Neural crest cell (in vitro differentiated cells): ENCODE measurements at places on chromosomes 4 and X. TPM values are rescaled to one million over a fixed set of nuclear protein-coding genes. Genes with fewer than 3 reads are reported as not detected.

- no peak for DNase-seq
- no peak overlapping the region for H3K27ac ChIP-seq
- no peaks in the 10 kb centered on the region for H3K27me3 ChIP-seq
These were observed 212.7 kb downstream of the GRID2 start for GRCh38 chr4:92516450-92516849.

GRCh38 chr4:15506464-15506863 is 36.8 kb downstream of the CC2D2A start:
- no peaks in the 10 kb centered on the region for H3K27me3 ChIP-seq
- H3K36me3 ChIP-seq = peaks cover 11% of the 10 kb centered on the region
- DNase-seq = no peak
- no peak overlapping the region for H3K4me3 ChIP-seq
- peaks cover 5% of the 10 kb centered on the region for H3K4me1 ChIP-seq

DNA sequence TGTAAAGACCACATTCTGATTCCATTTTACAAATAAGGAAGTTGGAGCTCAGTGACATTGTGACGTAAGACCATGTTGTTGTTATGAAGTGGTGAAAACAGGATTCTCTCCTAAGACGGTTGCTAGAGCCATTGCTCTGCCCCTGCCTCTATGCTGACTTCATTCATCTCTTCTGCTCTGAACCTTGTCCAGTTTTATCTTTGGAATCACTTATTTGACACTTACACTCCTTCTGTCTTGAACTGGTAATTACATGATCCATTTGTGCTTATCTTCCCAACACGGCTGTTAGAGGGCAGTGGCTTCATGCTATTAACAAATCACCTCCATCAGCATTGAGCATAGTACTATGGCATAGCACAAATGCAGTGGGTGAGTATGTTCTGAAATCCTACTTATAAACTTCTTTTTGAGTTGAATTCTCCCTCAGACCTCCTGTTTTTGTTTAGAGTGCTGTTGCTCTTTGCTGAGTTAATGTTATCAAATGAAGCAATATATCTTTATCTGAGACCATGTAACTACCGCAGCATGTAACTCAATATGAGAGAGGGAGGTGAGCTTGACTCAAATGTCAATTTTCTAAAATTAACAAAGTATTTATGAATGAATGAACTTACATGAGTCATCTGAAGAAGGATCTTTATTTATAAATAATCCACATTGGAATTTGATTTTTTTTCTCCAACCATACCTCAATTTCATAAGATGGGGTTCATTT is 177.8 kb downstream of the RASL11B start:
- H3K27me3 ChIP-seq = no peaks in the 10 kb centered on the region
- H3K4me1 ChIP-seq = peaks cover 12% of the 10 kb centered on the region
- DNase-seq = no peak
- H3K4me3 ChIP-seq = no peak overlapping the region
- peaks cover 3% of the 10 kb centered on the region for H3K36me3 ChIP-seq

DNA sequence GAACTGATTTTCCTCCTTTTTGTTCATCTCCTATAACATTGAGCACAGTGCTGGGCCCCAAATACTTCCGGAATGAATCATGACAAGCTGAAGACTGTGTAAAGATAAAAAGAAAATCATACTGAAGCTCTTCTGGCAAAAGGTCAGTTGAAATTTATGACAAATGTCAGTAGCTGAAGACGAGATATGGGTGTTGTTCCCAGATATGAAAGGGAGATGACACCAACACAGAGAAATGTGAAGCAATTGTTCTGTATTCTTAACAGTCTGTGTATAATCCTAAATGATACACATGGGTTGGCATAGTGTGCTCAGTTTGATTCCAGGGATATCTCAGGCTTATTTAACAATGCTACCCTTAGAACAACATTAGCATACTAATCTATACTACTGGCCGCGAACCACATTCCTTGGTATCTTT is 170.5 kb upstream of the PITX2 start:
- H3K27ac ChIP-seq = no peak overlapping the region
- no peak for DNase-seq
- H3K36me3 ChIP-seq = no peaks in the 10 kb centered on the region
- H3K27me3 ChIP-seq = no peaks in the 10 kb centered on the region
- H3K4me1 ChIP-seq = no peaks in the 10 kb centered on the region
- no peak overlapping the region for H3K4me3 ChIP-seq

GRCh38 chr4:74055096-74055495 is 16.6 kb upstream of the CXCL3 start:
- DNase-seq = no peak
- no peaks in the 10 kb centered on the region for H3K36me3 ChIP-seq
- no peak overlapping the region for H3K27ac ChIP-seq
- H3K4me1 ChIP-seq = no peaks in the 10 kb centered on the region
- no peaks in the 10 kb centered on the region for H3K27me3 ChIP-seq

NLGN4X gene
- total RNA-seq = 57.4 and 57.8 TPM in 2 replicates

VCX2 gene
- total RNA-seq = not detected in 2 replicates

UGT2B17 gene
- not detected in 2 replicates for total RNA-seq

BMP15 gene
- not detected in 2 replicates for total RNA-seq

HAUS7 gene
- total RNA-seq = 51.8 and 58.8 TPM in 2 replicates
